ENCODE measurements at places on chromosomes 12 and 14. TPM values are rescaled to one million over a fixed set of nuclear protein-coding genes. Genes with fewer than 3 reads are reported as not detected.

The TPH2 gene
- total RNA-seq, result not detected

The GDF3 gene
- total RNA-seq, result not detected

The CD163L1 gene
- total RNA-seq, result 1.2 TPM

The RIMBP2 gene
- total RNA-seq, result not detected

The BEGAIN gene
- 1.5 TPM for total RNA-seq

Data from activated naive CD8-positive, alpha-beta T cell treated with anti-CD3 and anti-CD28 coated beads, Interleukin-2, amount 10 ng/mL, durations not matched to agents 7 days and 5 days (primary cell).